ENCODE measurements at places on chromosomes 5 and 9.

GRCh38 chr9:90176901-90177300, 465.7 kb downstream of the DIRAS2 start:
- no peak for DNase-seq

DNA sequence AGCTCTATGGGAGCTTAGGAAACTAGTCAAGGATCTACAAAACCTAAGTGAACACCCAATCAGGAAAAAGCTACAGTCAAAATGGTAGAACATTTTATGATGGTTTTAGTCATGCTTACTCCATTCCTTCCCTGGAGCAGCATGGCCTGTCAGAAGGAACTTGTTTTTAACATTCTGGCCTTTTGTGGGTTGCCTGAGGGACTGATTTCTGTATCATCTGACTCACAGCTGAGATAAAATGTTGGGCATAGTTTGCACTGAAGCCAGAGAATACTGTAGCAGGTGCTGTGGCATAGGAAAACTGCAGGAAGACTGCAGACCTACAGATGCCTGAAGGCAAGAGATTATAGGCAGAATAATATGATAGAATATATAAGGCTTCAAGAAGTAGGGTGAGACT, 719.6 kb upstream of the GRAMD2B start:
- DNase-seq = no peak

GRCh38 chr5:84017523-84018172, 297.0 kb upstream of the HAPLN1 start:
- DNase-seq = no peak

DNA sequence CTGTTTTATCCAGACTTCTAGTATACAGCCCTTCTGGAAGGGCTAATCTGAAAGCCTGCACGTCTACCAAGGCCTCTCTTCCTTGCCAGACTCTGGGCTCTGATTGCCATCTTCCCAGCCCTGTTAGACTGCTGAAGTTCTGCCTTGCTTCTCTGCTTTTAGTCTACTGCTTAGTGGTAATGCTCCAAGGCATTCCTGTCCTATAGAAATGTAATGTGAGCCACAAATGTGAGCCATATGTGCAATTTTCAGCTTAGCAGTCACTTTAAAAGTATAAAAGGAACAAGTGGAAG, 32.1 kb downstream of the WNK2 start:
- no peak for DNase-seq

GRCh38 chr5:84450617-84451414, 66.1 kb upstream of the EDIL3 start:
- no peak for DNase-seq

DNA sequence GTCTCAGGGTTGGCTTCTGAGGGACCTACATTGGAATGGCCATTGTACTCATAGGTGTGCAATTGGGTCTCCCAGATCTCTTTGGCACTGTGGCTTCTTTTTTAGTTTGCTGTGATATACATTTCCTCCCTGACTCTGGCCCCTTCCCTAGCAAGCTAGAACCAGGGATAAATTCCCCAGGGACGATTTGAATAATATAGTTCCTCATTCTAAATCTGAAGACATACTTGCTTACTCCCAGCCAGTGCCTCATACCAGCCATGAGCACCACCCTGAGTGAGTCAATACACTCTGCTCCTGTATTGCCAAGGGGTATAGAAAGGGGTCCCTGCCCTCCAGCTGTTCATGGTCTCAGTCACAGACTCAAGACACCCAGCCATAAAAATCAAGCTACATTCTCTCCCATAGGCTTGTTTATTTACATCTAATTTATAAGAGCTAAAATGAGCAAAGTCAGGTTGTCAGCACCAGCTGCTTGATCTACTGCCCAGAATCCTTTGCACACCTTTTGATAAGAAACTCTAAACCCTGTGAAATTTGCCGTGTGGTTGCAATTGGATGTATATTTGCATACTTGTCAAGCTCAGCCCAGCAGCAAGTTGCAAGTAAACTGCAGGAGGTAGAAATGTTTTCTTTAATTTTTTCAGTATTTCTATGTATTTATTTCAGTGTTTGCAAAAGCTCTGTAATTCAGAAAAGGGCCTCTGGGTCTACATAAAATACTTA, 219.9 kb upstream of the IRX1 start:
- no peak for DNase-seq

- DNase-seq = no peak
These were observed 178.3 kb downstream of the CWC27 start for GRCh38 chr5:64947031-64947430.

- no peak for DNase-seq
These were observed 516.2 kb downstream of the ELAVL2 start for GRCh38 chr9:23309800-23310199.

DNA sequence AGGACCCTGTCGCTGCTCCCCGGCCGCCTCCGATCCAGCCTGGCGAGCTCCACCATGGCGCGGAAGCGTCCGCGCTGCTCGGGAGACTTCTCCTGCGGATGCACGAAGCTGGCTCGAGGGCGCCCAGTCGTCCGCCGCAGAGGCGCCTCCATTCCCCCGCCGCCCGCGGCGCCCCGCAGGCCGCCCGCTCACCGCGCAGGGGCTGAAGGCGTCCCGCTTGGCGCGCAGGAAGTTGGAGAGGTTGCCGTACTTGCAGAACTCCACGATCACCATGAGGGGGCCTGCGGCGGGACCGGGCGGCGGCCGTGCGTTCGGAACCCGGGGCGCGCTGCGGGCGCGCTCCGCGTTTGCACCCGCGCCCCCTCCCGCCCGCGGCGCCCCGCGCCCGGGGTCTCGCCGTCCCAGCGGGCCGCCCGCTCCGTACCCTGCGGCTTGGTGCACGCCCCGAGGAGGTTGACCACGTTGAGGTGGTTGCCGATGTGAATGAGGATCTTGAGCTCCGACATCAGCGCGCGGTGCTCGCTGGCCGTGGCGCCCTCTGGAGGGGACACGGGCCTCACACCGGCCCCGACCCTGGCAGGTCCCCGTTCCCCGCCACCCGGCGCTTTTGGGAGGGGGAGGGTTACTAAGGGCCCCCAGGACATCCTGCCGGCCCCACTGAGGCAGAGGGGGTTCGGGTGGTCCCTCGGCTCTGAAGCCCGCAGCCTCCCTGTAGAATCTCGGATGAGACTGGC, 27.7 kb upstream of the SCGB3A1 start:
- DNase-seq = peak; percentile 24

DNA sequence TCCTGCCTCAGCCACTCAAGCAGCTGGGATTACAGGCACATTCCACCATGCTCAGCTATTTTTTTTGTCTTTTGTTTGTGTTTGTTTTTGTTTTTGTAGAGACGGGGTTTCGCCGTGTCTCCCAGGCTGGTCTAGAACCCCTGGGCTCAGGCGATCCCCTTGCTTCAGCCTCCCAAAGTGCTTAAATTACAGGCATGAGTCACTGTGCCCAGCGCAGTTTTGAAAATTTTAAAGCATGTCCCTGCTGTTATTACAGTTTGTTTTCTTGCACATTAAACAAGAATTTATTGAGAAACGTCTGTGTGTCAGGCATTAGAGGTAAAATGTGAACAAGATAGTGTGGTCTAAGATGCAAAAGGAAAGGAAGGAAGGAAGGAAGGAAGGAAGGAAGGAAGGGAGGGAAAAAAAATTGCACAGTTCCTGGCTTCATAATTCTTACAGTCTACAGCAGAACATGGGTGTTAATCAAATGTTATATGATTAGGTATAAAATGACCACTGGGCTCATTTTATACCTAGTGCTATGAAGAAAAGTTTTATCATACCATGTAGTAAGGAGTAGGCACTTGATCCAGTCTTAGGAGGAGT, 205.4 kb downstream of the SNX18 start:
- DNase-seq = no peak

GRCh38 chr9:89740722-89741121, 135.9 kb downstream of the GADD45G start:
- DNase-seq = no peak

- DNase-seq = no peak
These were observed 216.2 kb upstream of the S1PR3 start for GRCh38 chr9:88775037-88775471.

GRCh38 chr9:105330201-105330600, 85.8 kb downstream of the SLC44A1 start:
- DNase-seq = no peak

- DNase-seq = no peak
These were observed 106.6 kb upstream of the ANKRD55 start for GRCh38 chr5:56339732-56340131.

GRCh38 chr9:92963831-92964606, 16.7 kb downstream of the FGD3 start:
- DNase-seq = no peak

- DNase-seq = no peak
These were observed 890.4 kb downstream of the EFNA5 start for GRCh38 chr5:106780355-106780754.

- no peak for DNase-seq
These were observed 482.7 kb upstream of the CD180 start for GRCh38 chr5:67679184-67679841.

DNA sequence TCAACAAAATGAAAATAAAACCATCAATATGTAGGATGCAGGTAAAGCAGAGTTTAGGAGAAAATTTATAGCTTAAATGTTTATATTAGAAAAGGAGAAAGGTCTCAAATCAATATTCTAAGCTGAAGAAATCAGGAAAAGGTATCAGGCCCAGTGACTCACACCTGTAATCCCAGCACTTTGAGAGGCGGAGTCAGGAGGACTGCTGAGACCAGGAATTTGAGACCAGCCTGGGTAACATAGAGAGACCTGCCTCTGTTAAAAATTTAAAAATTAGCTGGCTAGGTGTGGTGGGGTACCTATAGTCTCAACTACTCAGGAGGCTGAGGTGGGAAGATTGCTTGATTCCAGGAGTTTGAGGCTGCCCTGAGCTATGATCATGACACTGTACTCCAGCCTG, 32.2 kb downstream of the CCDC69 start:
- no peak for DNase-seq

DNA sequence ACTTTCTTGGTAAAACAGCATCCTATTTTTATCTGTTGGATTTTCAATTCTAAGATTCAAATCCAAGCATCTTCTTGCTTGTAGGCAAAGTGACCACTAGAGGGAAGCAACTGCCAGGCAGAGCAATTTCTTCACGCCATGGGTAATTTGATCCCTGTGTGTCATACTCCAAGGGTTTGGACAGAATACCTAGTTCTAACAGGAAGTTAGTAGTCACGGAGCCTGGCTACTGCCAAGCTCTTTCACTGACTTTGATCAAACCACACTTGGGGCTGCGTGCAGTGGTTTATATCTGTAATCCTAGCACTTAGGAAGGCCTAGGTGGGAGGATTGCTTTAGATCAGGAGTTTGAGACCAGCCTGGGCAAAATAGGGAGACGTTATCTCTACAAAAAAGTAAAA, 473.6 kb upstream of the TNC start:
- DNase-seq = peak; percentile 12

- no peak for DNase-seq
These were observed 48.4 kb upstream of the APC start for GRCh38 chr5:112689155-112689909.

DNA sequence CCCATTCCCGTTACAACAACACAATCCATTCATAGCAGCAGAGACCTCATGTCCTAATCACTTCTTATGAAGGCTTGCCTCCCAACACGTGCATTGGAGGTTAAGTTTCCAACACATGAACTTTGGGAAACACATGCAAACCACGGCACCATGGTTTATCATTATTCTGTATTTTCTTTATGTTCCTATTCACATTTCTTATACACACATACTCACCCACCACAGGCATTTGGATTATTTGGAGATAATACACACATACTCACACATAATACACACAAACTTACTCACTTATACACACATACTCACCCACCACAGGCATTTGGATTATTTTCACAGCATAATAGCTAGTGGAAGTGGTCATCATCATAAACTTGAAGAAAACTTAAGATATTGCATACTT, 75.6 kb downstream of the C7 start:
- no peak for DNase-seq

Data from head of caudate nucleus (tissue), 42 donors.